ENCODE measurements at places on chromosomes 2 and 18. TPM values are rescaled to one million over a fixed set of nuclear protein-coding genes. Genes with fewer than 3 reads are reported as not detected.

The POU3F3 gene
- 26.7 TPM for total RNA-seq

DNA sequence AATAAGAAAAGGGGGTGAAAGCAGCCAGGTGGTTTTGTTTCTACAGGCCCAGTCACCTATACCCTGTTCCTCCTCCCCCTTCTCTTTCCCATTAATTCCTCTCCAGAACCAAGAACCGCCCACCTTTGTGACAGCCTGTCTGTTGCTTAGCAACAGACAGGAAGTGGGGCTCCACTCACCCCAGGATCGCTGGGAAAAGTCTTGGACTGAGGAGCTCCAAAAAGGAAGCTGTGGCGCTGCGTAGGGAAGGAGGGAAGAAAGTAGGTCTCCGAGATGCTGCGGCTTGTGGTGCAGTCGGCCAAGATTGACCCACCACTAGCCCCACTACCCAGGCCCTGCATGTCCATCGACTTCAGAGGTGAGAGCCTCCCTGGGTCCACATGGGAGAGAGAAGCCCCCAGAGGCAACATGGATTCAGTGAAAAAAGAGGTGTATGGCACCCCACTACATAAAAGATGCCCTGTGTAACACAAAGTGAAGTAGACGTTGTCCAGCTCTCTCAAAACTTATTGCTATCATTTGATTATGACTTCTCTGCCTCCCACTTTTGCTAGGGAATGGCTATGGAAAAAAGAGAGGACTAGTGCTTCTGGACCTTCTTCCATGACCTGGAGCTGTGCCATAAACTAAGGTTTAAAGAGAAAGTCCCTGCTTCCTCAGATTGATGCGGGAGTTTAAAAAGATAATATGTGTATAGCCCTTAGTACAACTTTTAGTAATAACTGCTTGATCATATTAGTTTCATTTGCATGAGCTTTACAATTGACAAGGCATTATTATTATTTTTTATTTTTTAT lies at the start of gene FER1L5:
TSS of gene FER1L5 (plus strand) at position 201 of the 797 bp plus-strand sequence. CDS start at position 274, 73 bp downstream.
- peak; percentile 23 for DNase-seq

- no peak for DNase-seq
Observed at GRCh38 chr2:127041259-127041970, 65.5 kb downstream of the BIN1 start.

GRCh38 chr2:138777996-138778395 lies 2.2 kb downstream of the NXPH2 start:
- no peak for DNase-seq

- no peak for DNase-seq
Observed at GRCh38 chr18:32461709-32462272, 8.9 kb downstream of the GAREM1 start.

The OR6B2 gene
- total RNA-seq, result not detected

DNA sequence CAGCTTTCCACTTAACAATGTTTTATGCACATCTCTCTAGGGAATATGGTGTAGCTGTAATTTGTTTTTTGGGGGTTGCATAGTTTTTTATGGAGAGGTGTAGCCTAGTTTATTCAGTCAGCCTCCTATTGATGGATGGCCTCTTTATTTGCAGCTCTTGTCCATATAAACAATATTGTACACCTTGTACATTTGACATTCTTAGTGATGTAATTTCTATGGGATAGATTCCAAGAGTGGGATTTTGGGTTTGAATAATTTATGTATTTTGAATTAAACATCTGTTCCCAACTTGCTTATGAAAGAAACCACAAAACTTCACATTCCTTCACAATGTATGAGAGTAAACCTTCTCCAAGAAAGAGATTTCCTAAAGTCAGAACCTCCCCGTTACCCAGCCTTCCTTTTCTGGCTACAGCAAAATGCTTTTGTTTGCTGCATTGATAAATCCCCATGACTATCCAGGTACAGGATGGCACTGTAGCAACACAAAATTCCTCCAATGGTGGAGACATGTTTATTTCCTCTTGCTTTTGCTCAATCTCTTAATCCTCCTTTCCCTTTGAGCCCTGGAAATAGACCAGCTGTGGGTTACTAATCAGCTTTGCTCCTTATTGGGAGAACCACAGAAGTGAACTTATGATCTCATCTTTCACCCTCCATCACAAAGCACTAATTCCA lies 58.4 kb upstream of the GALR1 start:
- no peak for DNase-seq

- DNase-seq, result no peak
Observed at GRCh38 chr2:10236571-10237391, 65.9 kb upstream of the HPCAL1 start.

The PPM1G gene
- total RNA-seq, result 163 TPM

The TMEM182 gene
- 7.9 TPM for total RNA-seq

- DNase-seq, result peak; percentile 53
Observed at GRCh38 chr18:3498698-3499471, 48.9 kb downstream of the TGIF1 start.

The C2orf80 gene
- 1.0 TPM for total RNA-seq

The GLI2 gene
- 49.1 TPM for total RNA-seq

The WNT10A gene
- not detected for total RNA-seq

DNA sequence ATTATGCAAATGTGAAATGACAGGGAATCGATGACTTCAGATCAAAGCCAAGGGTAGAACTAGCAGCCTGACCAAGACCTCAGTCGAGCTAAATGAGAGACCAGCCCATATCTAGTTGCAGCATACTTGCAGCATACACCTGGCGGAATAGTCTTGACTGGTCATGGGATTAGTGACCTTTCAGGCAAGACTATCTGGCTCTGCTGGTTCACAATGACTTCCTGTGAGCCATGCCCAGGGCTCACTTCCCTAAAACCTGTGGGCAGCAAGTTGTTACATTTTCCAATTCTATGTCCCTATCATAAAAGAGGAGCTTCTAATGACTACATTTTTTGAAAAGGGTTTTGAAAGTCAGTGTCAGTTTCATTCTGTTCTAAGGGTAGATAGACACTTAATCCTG lies 1624.9 kb upstream of the CELF4 start:
- no peak for DNase-seq

The OSBPL6 gene
- 10.8 TPM for total RNA-seq

- no peak for DNase-seq
Observed at GRCh38 chr2:57696016-57696415, 350.6 kb upstream of the VRK2 start.

The NT5DC4 gene
- total RNA-seq, result not detected

- no peak for DNase-seq
Observed at GRCh38 chr2:45210462-45211195, 201.4 kb upstream of the SIX2 start.

GRCh38 chr2:57892920-57893319 lies 153.7 kb upstream of the VRK2 start:
- DNase-seq, result no peak

The GPAT2 gene
- total RNA-seq, result not detected

The BOLL gene
- total RNA-seq, result not detected

DNA sequence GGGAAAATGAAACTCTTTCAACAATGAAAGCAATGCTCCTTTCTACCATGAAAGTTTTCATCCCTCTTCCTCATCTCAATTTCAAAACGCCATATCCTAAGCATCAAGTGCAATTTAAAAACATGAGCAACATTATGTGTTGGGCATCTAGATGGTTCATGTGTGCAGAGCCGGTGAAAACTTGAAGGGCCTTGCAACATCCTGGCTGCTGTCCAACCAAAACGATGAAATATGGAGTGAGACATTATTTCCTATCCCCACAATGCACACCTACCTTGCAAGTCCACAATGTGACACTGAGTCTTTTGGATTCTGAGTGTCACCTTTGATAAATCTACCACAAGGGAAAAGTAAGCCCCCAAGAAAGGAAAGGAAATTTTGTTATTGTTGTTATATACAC lies 110.0 kb downstream of the NCKAP5 start:
- DNase-seq, result no peak

Data from neural crest cell (in vitro differentiated cells).